Activated CD4-positive, alpha-beta memory T cell treated with anti-CD3 and anti-CD28 coated beads, Interleukin-2, amount 10 ng/mL, durations not matched to agents 7 days and 5 days (primary cell): ENCODE measurements at places on chromosomes 12 and 14.
A peak's percentile ranks its signal among the peaks of the same experiment; 100 is the strongest.

GRCh38 chr14:77364146-77364545, 12.7 kb downstream of the TMED8 start:
- DNase-seq = no peak

DNA sequence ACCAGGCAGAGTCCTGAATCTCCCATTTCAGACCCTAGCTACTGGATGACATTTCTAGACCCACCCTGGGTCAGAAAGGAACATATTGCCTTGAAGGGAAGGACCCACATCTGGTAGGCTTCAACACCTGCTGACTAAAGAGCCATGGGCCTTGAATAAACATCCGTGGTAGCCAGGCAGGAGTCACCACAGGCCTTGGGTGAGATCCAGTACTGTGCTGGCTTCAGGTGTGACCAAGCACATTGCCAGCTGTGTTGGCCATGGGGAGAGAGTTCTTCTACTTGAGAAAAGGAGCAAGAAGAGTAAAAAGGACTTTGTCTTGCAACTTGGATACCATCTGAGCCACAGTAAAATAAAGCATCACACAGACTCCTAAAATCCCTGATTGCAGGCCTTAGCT, 332.6 kb downstream of the SLC16A7 start:
- DNase-seq = no peak

GRCh38 chr12:28415755-28416154, 225.5 kb downstream of the CCDC91 start:
- DNase-seq = no peak

DNA sequence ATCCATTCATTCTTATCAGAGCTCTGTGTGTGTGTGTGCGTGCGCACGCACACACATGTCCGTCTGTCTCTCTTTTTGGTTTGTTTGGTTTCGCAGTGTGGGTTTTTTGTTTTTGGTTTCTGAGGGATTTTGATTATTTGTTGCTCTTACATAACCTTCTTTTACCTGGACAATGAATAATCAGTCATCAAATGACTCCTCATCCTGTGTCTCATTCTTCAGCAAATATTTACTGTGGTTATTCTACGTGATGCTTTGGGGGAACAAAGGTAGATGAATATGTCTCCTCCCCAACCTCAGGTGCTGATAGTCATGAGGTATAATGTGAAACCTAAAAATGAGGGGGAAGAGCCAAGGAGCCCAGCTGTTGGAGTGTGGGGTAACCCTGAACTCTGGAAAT, 92.4 kb downstream of the SAMD4A start:
- no peak for DNase-seq

DNA sequence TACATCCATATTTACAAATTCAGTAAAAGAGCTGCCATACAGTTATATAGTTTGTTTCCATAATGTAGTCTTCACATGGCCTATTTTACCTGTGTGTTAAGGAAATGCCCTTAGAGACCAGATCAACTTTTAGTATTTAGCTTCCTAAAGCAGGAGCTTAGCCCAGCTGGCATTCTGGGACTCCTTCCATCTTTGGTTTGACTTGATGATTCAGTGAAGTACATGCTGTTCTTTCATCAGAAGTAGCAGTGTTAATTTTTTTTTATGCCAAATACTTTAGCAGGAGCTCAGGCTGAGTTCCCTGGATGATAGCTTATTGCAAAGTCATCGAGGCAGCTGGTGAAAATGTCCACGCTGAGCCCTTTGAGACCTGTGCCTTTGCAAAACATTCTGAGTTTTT, 101.0 kb downstream of the FOXG1 start:
- no peak for DNase-seq

DNA sequence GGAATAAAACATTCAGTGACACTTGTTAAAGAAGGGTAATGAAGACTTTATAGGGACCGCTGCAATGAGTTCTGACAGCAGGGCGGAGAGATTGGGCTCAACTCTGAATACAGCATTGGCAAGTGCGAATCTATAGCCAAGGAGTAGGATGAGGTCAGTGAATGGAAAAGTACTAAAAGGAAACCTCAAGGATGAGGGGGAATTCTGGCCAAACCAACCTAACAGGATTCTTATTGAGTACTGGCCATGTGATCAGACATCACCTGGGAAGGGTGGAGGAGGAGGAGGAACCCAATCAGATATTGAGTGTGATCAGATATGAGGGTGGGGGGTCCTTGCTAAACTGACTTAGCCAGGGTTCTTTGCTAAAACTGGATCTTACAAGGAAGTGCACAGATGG, 31.0 kb downstream of the DRAM1 start:
- DNase-seq = no peak

GRCh38 chr12:55073043-55074022, 52.9 kb upstream of the OR9K2 start:
- peak; percentile 79 for DNase-seq

GRCh38 chr12:124045671-124046455, 72.8 kb downstream of the ZNF664 start:
- no peak for DNase-seq

DNA sequence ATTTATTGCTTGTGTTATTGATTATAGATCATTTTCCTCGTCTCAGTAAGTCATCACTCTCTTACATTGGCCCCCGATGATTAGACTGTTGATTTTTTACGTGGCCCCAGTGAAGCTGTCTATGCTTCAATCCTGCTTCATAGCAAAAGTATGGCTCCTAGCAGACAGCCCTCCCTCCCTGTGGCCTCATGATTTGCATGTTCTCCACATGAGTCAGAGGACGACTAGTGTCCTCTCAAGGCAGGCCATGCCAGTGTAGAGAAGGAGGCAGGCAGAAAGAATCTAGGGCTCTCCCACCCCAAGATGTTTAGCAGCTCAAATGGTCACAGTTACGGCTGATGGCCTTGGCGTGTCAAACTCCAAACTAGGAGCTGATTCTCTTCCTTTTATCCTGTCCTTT, 59.6 kb downstream of the FIGNL2 start:
- no peak for DNase-seq

GRCh38 chr14:95248432-95248831, 71.3 kb downstream of the CLMN start:
- DNase-seq = no peak

GRCh38 chr14:24713404-24713803, 79.4 kb upstream of the GZMB start:
- no peak for DNase-seq

- no peak for DNase-seq
Measured at GRCh38 chr14:93114713-93115068, 1.0 kb downstream of the ITPK1 start.

GRCh38 chr12:132695431-132695830, 8.0 kb downstream of the PXMP2 start:
- DNase-seq = no peak

DNA sequence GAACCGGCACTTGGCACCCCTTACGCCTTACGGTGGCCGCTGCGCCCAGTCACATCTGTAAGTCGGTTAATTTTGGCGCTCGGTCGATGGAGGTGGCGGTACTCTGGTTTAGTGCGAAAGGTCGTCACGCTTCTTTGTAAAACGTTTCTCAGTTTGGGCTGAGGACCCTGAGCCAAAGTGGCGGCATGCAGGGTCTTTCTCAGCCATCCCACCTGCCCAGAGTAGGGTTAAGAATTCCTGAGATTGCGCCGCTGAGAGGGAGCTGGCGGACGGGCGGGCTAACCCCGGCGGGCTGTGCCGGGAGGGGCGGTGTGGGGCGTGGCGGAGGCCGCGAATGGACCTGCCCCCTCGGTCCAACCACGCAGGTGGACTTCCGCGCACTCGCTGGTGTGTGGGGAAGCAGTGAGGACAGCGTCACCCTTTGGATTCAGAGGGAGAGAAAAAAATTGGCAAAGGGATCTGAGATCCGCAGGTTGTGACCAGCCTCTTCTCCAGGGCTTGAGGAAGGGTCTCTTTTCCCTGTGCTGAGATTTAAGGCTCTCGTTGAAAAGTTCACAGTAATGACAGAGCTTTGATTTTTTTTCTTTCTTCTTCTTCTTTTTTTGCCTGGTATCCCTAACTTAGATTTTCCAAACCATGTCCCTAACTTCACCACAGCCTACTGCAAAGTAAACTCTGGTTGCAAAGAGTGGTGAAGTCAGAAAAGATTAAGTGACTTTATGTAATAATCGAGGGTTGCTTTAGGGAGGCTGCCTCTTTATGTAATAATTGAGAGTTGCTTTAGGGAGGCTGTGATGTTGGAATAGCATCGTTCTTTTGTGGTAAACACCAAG, 602 bp upstream of the FBXO33 start:
- DNase-seq = peak; percentile 81

- DNase-seq = no peak
Measured at GRCh38 chr14:104315169-104315568, 176.8 kb downstream of the KIF26A start.

DNA sequence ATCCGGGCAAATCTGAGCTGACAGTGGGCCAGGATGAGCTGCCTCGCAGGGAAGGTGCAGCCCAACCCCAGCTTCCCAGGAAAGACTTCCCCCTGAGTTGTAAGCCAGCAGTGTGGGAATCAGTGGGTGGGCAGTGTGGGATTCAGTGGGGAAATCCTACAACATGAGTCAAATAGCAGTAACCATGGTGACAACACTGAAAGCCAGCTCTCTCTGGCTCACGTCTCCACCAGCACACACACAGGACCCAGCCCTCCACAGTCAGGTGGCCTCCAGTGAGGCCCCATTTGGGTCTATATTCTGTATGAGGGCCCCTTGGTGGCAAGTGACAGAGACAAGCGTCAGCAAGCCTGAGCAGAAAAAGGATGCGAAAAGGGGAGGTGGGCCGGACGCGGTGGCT, 6.0 kb upstream of the LGALS3 start:
- DNase-seq = no peak

DNA sequence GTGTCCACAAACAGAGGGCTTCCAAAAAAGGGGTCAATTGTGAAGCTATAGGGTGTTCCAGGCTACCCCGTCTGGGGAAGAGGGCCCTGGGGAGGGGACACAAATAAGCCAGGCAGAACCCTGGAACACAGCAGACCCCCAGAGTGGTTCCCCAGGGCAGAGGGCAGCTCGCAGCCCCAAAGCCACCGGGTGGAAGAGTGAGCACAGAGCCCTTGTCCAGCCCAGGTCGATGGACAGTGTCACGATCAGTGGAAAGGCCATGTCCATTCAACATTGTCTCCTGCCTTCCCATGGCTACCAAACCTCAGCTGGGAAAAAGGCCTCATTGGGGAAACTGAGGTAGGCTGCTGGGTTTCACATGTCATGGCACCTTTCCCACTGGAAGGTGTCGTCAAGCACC, 131.4 kb downstream of the DICER1 start:
- DNase-seq = no peak

GRCh38 chr12:55250944-55251343, 6.5 kb downstream of the OR6C74 start:
- DNase-seq = no peak

DNA sequence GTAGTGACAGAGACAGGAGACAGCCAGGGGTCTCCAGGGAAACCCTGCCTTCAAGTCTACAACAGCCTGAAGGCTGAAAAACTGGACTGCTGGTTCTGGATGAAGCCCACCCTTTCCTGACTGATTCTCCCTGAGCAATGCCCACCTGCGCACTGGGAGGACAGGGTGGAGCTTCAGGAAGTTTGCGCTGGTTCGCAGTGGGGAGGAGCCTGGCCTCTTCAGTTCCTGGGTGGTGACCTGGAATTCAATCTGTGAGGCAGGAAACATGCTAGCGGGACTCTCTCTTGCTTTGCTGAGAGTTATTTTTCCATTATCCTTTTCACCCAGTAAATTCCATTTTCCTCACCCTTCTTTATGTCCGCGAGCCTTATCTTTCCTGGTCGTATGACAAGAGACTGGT, 600.8 kb downstream of the TRHDE start:
- no peak for DNase-seq

- DNase-seq = no peak
Measured at GRCh38 chr14:57136669-57137328, 131.9 kb downstream of the EXOC5 start.

DNA sequence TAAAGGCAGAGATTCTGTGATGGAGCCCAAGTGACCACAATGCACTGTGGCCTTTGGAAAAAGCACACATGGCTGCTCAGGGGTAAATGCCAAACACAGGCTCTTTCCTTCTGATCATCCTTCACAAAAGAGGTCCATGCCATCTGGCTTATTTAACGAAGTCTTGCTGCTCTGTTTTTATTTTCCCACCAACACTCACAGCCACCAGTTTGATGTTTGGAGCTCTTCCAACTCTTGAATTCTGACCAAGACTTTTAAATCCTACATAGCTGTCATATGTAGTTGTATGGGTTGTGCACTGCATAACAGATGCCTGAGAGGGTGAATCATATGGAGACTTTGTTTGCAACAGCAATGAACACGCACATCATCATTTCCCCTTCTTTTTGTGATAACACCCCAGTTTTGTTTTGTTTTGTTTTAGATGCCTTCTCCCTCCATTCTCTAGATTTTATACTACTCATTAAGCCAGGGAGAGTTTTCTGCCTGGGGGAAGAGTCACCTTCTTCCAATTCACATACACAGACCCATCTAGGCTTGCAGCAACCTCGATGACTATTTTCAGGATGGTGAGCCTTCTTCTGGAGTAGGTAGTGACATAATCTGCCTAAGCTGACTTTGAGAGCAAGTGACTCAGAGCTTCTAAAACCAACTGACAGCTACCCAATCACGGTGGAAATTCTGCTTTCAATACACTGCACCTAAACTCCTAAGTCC, 145.2 kb upstream of the WSCD2 start:
- DNase-seq = no peak

GRCh38 chr14:54447231-54447692, 6.1 kb upstream of the CNIH1 start:
- DNase-seq = no peak

DNA sequence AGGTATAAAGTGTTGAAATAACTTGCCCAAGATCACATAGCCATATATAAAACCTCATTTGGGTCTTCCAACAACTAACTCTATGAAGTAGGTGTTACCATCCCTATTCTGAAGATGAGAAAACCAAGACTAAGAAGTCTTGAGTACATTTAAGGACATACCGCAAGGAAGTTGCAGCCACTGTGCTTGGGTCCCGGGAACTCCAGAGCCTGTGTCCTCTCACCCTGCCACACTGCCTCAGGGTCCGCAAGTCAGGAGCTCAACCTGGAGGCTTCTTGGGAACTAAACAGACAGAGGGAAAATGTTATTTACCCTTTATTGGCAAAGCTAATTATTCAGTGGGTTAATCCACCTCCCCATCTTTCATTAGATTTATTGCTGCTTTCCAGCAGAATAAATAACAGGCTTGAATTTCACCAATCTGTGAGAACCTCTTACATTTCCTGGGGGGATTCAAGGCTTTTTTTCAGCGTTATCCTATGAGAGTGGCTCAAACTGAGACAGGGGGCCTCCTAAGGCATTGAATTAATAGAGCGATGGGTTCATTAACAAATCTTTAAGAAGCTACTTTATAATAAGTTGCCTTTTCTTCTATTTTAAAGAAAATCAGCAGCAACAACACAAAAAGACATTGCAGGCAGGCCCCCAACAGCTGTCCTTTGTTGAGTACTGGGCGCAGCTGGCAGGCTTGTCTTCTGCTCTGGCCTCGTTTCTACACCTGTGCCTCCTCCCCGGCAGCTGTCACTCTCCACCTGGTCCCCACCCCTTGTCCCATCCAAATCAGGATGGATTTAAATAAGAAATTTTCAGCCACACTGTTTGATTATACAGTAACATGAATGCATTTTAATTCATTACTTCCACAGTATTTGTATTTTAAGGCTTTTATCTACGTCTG, 25.3 kb downstream of the PHLDA1 start:
- DNase-seq = no peak
